ENCODE measurements at places on chromosomes 12 and 14.

DNA sequence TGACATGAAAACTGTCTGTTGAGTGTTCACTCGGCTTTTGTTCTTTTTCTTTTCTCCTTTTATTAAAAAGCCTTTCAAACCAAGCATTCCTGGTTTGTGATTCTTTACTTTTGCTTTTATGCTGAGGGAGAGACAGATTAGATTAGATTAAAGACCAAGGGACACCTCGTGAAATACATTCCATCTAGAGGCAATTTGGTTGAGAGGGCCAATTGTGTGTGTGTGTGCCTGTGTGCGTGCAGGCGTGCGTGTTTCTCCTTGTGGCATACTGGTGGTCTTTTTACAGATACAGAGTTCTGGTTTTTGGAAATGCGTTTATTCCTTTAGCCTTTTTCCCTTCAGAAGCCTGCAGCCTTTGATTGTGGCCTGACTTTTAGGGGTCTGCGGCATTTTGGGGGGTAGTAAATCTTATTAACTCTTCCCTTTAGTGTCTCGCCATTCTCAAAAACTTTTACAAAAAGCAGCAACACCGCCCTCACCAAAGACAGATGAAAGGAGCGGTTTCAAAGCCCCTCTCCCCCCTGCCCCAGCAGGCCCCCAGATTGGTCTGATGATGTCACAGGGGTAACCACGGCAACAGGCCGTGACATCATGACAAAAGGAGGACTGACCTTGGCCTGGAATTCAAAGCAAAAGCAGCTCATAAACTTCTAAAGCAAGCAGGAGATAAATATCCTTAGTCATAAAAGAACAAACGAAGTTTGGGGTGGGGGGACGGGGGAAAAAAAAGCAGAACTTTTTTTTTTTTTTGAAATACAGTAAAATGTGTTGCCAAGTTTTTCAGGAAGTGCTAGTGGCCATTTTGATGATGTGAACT, 84.1 kb upstream of the TBX3 start:
- no peak for DNase-seq

- no peak for DNase-seq
Observed at GRCh38 chr12:29216266-29216665, 67.2 kb downstream of the FAR2 start.

- no peak for DNase-seq
Observed at GRCh38 chr12:90977224-90977623, 22.2 kb upstream of the CCER1 start.

GRCh38 chr12:3757261-3757660, 4.4 kb upstream of the CRACR2A start:
- no peak for DNase-seq

DNA sequence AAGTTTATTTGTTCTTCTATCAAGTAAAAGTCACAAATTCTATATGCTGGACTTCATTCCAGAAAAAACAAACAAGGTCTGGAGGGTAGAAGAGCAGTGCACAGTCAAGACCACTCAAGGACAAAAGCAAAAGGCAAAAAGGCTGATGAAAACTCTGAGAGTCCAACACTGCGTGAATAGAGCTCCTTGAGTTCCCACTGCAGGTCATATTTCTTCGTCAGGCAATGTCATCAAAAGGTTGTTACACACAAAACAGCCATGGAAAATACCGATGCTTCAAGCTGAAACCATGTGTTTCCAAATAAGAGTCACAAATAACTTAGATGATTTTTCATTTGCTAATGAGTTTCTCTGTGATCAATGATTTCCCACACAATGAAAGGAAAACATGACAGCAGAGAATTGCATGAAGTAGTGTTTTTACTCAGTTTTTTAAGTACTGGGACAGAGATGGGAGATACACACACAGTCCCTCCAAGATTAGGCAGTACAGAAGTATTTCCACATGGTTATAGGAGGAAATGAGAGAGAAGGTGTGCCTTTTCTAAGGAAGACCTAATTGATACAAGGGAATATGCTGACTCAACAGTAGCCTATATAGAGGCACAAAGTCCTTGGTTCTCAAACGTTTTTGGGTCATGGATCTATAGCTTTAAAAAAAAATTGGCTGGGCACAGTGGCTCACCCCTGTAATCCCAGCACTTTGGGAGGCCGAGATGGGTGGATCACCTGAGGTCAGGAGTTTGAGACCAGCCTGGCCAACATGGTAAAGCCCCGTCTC, 177.7 kb downstream of the MED13L start:
- DNase-seq, result no peak

GRCh38 chr14:63435838-63436237, 107.3 kb downstream of the PPP2R5E start:
- no peak for DNase-seq

GRCh38 chr12:20722142-20722541, 27.0 kb downstream of the SLCO1C1 start:
- no peak for DNase-seq

- DNase-seq, result no peak
Observed at GRCh38 chr14:91368776-91369416, 48.7 kb downstream of the CCDC88C start.

DNA sequence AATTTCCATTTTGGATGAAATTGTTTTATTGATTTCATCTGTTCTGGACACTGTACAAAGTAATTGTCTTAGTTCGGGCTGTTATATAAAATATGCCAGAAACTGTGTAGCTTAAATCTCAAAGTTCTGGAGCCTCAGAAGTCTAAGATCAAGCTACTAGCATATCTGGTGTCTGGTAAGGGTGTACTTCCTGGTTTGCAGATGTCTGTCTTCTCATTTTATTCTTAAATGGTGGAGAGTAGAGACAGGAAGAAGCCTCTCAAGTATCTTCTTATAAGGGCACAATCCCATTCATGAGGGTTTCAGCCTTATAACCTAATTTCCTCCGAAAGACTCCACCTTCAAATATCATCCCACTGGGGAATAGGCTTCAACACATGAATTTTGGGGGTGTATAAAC, 51.3 kb downstream of the MON2 start:
- DNase-seq, result no peak

DNA sequence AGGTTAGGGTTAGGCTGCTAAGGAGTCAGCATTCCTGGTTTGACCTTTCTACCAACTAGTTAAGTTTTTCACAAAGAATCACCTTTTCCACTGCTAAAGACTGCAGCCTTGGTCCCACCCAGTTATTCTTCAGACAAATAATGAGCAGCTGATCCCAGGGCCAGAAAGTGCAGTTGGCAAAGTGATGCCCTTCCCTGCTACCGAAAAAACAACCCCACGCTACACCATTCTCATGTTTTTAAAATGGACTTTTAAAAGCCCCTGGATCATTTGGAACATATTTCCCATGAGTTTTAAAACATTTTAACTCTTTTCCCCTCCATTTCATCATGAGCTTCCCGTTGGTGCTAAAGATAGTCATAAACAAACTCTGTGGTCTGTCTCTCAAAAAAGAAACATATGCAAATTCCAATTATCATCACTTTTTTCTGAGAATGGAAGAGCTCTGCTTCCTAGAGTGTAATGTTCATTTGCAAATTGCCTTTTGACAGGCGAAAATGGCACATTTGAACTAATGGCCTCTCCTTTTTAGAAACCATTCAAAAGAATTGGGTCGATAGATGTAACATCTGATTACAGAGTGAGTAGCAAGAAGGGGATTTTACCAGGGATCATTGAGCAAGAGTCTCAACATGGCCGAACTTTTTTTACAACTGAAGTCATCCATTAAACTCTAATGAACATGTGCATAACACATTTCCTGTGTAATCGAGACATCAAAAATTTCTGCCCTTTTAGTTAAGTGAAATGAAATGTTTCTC, 129.3 kb upstream of the RAP1B start:
- no peak for DNase-seq

- no peak for DNase-seq
Observed at GRCh38 chr12:4962539-4963486, 53.1 kb downstream of the KCNA1 start.

DNA sequence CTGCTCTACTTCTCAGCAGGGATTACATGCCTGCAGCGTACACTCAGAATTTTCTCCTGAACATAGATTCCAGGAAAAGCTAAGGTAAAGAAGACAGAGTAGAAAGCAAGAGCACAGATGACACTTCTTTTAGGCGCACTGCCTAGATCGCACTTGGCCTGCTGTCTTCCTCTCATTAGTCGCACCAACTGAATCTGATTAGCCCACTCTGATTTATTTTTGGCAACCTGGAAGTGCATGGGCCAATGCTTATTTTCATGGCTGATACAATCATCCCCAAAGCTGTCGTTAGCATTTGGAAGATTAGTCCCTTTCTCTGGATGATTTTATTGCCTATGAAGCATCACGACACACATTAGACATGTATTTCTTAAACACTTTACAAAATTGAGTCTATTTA, 152.5 kb downstream of the PTPRO start:
- DNase-seq, result no peak

DNA sequence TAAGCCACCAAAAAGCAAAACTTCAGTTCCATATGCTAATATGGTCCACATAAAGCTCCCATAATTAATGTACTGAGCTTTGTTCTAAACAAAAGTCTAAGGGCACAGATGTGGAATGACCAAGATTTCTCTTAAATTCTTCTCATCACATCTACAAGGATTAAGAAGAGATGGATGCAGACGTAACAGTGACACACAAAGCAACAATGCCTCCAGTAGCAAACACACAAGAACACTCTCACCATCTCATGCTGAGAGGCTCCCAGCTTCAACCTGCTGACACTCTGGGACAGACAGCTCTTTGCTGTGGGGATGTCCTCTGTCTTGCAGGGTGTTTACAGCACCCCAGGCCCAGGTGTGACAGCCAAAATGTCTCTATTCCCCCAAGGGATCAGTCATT, 48.2 kb downstream of the SETD3 start:
- DNase-seq, result no peak

DNA sequence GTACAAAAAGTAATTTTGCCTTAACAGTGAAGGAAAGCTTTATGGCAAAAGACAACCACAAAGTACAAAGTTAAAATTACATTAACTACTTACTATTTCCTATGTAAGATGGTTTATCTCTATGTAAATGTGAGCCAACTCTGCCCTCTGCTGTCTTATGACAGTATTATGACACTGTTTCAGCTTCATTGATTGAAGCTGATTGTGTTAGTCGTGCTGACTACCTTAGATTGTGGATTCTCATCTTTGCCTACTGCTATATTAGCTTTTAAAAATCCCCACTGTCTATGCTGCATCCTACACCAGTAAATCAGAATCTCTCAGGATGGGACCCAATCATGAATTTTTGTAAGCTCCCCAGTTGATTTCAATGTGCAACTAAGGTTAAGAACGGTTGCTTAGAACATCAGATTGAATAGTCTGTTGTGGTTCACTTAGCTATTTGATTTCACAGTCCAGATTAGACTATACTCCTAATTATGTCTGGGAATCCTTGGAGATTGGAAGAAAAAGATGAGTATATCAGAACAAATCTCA, 12.2 kb upstream of the SPTB start:
- no peak for DNase-seq

DNA sequence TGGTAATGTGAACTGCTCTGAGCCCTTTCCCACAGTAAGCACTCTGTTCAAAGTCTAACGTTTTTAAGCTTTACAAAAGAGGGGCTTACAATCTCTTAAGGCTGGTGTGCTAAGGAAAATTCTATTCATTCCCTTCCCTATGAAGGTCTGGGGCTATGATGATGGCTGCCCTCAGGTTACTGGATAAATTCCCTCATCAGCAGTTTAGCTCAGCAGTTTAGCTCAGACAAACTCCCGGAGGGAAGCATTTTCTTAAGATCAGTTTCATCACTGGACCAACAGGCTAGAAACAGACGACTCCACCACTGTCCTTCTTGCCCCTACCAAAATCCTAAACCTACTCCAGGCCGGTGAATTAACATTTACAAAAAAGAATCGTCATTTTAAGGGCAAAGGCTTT, 19.1 kb downstream of the ERP29 start:
- no peak for DNase-seq

DNA sequence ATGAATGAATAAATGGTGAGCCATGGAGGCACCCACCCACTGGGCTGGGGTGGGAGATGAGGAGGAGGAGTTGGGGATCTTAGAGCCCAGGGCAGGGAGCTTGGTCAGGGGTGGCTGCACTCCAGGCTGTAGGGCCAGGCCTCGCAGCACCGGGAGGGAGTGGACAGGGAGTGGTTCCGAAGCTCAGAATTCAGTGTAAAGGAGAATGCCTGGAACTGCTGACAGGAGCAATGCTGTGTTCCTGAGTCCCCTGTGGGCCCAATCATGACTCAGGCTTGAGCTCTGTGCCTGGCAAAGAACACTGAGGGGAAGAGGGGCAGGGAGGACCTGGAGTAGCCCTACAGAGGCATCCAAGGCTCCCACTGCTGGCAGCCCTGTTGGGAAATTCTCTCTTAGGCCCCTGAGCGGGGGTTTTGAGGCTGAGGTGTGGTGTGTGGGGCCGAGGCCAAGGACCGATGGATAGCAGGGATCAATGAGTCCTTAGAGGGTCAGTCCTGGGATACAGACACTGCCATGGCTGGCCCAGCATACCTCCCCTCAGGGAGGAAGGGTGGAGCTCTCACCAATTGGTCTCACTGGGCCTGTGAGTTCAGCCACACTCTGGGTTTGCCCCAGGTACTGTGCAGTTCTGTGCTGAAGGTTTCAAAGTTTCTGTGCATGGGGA, 9.5 kb upstream of the RABGGTA start:
- no peak for DNase-seq

- DNase-seq, result no peak
Observed at GRCh38 chr14:64387232-64387781, 846 bp upstream of the MTHFD1 start.

DNA sequence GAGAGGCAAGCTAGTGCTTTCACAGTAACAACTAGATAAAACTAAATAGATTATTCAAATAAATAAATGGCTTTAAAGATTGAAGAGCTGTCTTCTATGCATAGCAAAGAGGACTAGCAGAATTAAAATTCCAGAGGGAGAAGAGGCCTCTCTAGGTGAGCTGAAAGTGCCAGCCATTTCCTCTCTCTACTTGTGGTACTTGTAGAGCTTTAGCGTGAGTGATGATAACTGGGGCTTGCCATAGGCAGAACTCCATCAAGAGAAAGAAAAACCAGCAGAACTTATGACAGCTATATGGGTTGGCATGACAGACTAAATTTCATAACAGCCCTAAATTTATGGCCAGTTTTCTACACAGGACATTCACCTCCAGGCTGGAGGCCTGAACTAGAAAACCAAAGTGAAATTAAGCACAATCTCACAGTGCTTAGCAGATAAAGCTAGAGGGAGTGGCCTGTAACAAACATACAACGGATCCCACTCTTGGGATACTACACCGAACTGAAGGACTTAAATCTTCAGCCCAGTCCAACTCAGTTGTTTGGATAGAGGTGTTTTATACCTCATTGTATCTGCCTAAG, 11.0 kb downstream of the SPTLC2 start:
- no peak for DNase-seq

GRCh38 chr12:95102916-95103671, 29.7 kb upstream of the NR2C1 start:
- no peak for DNase-seq

- DNase-seq, result no peak
Observed at GRCh38 chr12:45208604-45209487, 7.0 kb upstream of the ANO6 start.

All from T follicular helper cell (primary cell).